HCT116 (cell line): ENCODE measurements at places on chromosomes 6 and 20.

GRCh38 chr6:13743736-13744127 lies 32.1 kb upstream of the RANBP9 start:
- no peak overlapping the region for H3K27ac ChIP-seq
- no peaks in the 10 kb centered on the region for H3K36me3 ChIP-seq
- no peak for DNase-seq
- H3K27me3 ChIP-seq, result no peaks in the 10 kb centered on the region
- H3K4me1 ChIP-seq, result no peaks in the 10 kb centered on the region

GRCh38 chr6:658244-658643 lies 1.3 kb upstream of the HUS1B start:
- no peaks in the 10 kb centered on the region for H3K27me3 ChIP-seq
- H3K4me3 ChIP-seq, result no peak overlapping the region
- DNase-seq, result no peak

GRCh38 chr20:32130352-32130751 lies 20.8 kb downstream of the TM9SF4 start:
- DNase-seq, result no peak
- no peaks in the 10 kb centered on the region for H3K27me3 ChIP-seq
- peaks cover 2% of the 10 kb centered on the region for H3K36me3 ChIP-seq
- no peak overlapping the region for H3K4me3 ChIP-seq

- no peaks in the 10 kb centered on the region for H3K4me1 ChIP-seq
- H3K4me3 ChIP-seq, result no peak overlapping the region
- no peaks in the 10 kb centered on the region for H3K27me3 ChIP-seq
Observed at GRCh38 chr6:63268574-63268973, 51.2 kb downstream of the LGSN start.

DNA sequence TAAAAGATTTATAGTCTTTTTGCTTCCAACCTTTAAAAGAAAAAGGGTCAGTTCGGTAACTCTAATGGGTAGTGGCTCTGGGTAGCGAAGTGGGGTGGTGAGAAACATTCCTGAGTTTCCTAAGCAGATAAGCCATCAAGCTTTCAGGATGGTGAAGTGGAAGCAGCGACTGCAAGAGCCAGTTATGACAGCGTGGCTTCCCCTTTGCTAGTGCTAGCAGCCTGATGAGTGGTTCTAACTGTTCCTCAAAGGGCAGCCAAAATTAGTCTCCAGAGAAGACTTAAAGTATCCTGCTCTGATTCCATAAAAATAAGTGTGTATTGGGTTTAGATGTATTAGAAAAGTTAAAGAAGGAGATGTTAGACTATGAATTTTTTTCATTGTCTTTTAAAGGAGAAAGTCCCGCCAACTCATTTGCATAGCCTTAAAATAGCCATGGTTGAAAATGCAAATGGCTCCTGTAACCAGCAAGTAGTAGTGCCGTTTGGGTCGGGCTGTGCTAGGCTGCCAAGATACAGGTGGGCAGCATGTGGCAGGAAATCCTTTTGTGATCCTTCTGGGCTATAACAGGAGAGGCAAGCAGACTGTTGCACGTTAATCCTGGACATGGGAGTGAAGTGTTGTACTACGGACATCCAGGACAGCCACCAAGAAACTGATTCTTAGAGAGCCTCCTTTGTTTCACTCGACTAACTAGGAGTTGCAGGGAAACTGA lies 18.0 kb downstream of the ELOVL2 start:
- no peaks in the 10 kb centered on the region for H3K36me3 ChIP-seq
- H3K27me3 ChIP-seq, result no peaks in the 10 kb centered on the region
- H3K27ac ChIP-seq, result no peak overlapping the region
- no peak for DNase-seq

GRCh38 chr6:144922120-144922722 lies 637.1 kb downstream of the UTRN start:
- H3K27me3 ChIP-seq, result no peaks in the 10 kb centered on the region
- peak overlapping the region; percentile 95 for H3K27ac ChIP-seq
- H3K4me3 ChIP-seq, result peak overlapping the region; percentile 21

DNA sequence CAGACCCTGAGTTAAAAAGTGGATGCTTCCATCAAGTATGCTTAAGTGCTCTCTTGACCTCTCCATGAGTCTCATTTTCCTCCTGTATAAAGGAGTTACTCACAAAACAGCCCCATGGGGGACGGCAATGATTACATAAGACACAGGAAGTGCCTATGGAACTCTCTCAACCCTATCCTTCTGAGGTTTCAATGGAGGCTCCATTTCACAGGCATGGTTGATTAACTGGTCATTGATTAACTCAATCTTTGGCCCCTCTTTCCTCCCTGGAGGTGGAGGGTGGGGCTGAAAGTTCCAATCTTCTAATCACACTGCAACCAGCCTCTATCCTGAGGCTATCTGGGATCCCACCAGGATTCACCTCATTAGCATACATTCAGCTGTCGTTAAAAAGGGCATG lies 29.3 kb downstream of the CST8 start:
- no peak overlapping the region for H3K4me3 ChIP-seq
- H3K27ac ChIP-seq, result no peak overlapping the region
- no peaks in the 10 kb centered on the region for H3K4me1 ChIP-seq

DNA sequence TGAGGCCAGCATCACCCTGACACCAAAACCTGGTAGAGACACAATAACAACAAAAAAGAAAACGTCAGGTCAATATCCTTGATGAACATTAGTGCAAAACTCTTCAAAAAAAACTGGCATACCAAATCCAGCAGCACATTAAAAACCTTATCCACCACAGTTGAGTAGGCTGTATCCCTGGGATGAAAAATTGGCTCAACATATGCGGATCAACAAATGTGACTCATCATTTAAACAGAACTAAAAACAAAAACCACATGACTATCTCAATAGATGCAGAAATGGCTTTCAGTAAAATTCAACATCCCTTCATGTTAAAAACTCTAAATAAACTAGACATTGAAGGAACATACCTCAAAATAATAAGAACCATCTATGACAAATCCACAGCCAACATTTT lies 59.6 kb upstream of the PHIP start:
- H3K4me1 ChIP-seq, result no peaks in the 10 kb centered on the region
- H3K36me3 ChIP-seq, result no peaks in the 10 kb centered on the region
- DNase-seq, result no peak
- no peak overlapping the region for H3K27ac ChIP-seq

- no peaks in the 10 kb centered on the region for H3K36me3 ChIP-seq
- no peak overlapping the region for H3K4me3 ChIP-seq
- no peaks in the 10 kb centered on the region for H3K4me1 ChIP-seq
- H3K27me3 ChIP-seq, result no peaks in the 10 kb centered on the region
- no peak overlapping the region for H3K27ac ChIP-seq
- DNase-seq, result no peak
Observed at GRCh38 chr6:119830494-119831295, 481.1 kb upstream of the MAN1A1 start.

DNA sequence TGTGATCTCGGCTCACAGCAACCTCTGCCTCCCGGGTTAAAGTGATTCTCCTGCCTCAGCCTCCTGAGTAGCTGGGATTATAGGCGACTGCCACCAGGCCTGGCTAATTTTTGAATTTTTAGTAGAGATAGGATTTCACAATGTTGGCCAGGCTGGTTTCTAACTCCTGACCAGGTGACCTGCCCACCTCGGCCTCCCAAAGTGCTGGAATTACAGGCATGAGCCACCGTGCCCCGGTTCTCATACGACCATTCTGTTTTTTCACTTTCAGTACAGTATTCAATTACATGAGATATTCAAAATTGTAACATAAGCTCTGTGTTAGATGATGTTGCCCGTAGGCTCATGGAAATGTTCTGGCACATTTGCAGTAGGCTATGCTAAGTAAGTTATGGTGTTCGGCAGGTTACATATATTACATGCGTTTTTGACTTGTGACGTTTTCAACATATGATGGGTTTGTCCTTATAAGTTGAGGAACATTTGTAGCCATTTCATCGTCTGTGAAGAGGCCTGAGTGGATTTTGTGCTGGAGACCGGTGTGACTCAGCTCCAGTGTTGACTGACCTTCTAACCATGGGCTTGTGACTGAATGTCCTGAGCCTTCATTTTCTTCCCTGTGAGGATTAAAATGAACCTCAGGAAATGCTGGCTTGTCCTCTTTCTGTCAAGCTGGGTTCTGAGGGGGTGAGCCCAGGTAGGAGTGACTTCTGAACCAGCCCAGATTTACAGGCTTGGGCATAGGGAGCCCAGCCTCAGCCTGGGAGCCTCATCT lies 12.2 kb downstream of the PPARD start:
- H3K4me3 ChIP-seq, result no peak overlapping the region
- H3K27ac ChIP-seq, result no peak overlapping the region
- H3K27me3 ChIP-seq, result no peaks in the 10 kb centered on the region
- peaks cover 8% of the 10 kb centered on the region for H3K4me1 ChIP-seq

DNA sequence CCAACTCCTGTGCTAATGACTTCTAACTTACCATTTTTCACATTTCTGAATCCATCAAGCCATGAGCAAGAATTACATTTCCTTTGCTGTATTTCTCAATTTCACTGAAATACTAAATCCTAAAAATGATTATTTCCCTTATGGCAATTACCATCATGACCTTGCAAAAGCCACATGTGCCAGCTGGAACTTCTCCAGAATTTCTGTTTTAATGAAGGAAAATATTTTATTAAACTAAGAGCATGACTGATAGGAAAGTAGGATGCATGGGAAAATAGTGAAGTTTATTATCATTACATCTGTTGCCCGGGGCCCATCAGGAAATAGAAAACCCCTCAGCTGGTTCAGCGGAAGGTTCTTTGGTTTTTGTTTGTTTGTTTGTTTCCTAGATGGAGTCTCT lies 14.4 kb upstream of the TMEM242 start:
- H3K4me1 ChIP-seq, result 0 out of 2 replicates have a peak, but pooled peaks cover 5% of the 10 kb centered on the region
- H3K36me3 ChIP-seq, result no peaks in the 10 kb centered on the region
- DNase-seq, result no peak
- H3K4me3 ChIP-seq, result no peak overlapping the region
- no peaks in the 10 kb centered on the region for H3K27me3 ChIP-seq
- H3K27ac ChIP-seq, result no peak overlapping the region

GRCh38 chr6:105433723-105434122 lies 30.8 kb upstream of the PREP start:
- no peak overlapping the region for H3K27ac ChIP-seq
- H3K27me3 ChIP-seq, result no peaks in the 10 kb centered on the region
- H3K4me3 ChIP-seq, result no peak overlapping the region
- H3K36me3 ChIP-seq, result no peaks in the 10 kb centered on the region

GRCh38 chr20:54044156-54044555 lies 26.2 kb downstream of the BCAS1 start:
- H3K27me3 ChIP-seq, result no peaks in the 10 kb centered on the region
- no peaks in the 10 kb centered on the region for H3K4me1 ChIP-seq
- no peaks in the 10 kb centered on the region for H3K36me3 ChIP-seq
- no peak overlapping the region for H3K4me3 ChIP-seq
- H3K27ac ChIP-seq, result no peak overlapping the region

GRCh38 chr20:64103871-64104666 lies 3.3 kb downstream of the NPBWR2 start:
- H3K4me1 ChIP-seq, result peaks cover 4% of the 10 kb centered on the region; the same call in 1 of the 2 replicates
- H3K4me3 ChIP-seq, result no peak overlapping the region
- H3K27me3 ChIP-seq, result no peaks in the 10 kb centered on the region
- DNase-seq, result no peak
- H3K27ac ChIP-seq, result no peak overlapping the region
- H3K36me3 ChIP-seq, result no peaks in the 10 kb centered on the region

DNA sequence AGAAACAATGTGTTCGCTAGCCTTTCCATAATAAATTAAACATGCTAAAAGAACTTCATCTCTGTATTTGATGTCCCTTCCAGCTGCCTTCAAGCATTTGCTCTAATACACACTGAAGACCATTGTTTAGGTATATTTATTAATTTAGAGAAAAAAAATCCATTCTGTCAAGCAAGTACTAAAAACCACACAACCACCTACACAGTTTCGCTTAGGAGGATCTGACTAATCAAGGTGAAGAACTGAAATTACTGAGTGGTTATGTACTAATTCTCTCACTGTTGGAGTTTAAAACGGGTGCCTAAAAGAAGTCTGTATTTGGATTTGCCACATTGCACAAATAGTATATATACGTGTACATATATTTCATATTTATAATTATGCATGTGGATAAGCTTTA lies 58.9 kb downstream of the GMDS start:
- DNase-seq, result no peak
- no peaks in the 10 kb centered on the region for H3K36me3 ChIP-seq
- H3K27me3 ChIP-seq, result no peaks in the 10 kb centered on the region
- no peak overlapping the region for H3K27ac ChIP-seq
- H3K4me1 ChIP-seq, result no peaks in the 10 kb centered on the region
- no peak overlapping the region for H3K4me3 ChIP-seq

- no peak overlapping the region for H3K4me3 ChIP-seq
- peaks cover 10% of the 10 kb centered on the region for H3K4me1 ChIP-seq
- H3K27ac ChIP-seq, result no peak overlapping the region
- DNase-seq, result no peak
- H3K36me3 ChIP-seq, result no peaks in the 10 kb centered on the region
- no peaks in the 10 kb centered on the region for H3K27me3 ChIP-seq
Observed at GRCh38 chr6:96943555-96944215, 19.2 kb downstream of the KLHL32 start.

GRCh38 chr20:46347841-46348803 lies 39.8 kb upstream of the CDH22 start:
- no peak for DNase-seq
- H3K27ac ChIP-seq, result no peak overlapping the region
- H3K4me1 ChIP-seq, result 0 out of 2 replicates have a peak, but pooled peaks cover 3% of the 10 kb centered on the region
- no peak overlapping the region for H3K4me3 ChIP-seq
- no peaks in the 10 kb centered on the region for H3K27me3 ChIP-seq
- H3K36me3 ChIP-seq, result no peaks in the 10 kb centered on the region; the same call in 1 of the 2 replicates

- no peaks in the 10 kb centered on the region for H3K4me1 ChIP-seq
- DNase-seq, result no peak
- H3K36me3 ChIP-seq, result no peaks in the 10 kb centered on the region
Observed at GRCh38 chr6:37537548-37537947, 37.9 kb upstream of the CCDC167 start.

GRCh38 chr20:54355631-54356280 lies 119.6 kb upstream of the DOK5 start:
- no peak for DNase-seq
- H3K27ac ChIP-seq, result no peak overlapping the region
- no peaks in the 10 kb centered on the region for H3K36me3 ChIP-seq
- no peak overlapping the region for H3K4me3 ChIP-seq

- DNase-seq, result no peak
- H3K27ac ChIP-seq, result no peak overlapping the region
- H3K4me3 ChIP-seq, result no peak overlapping the region; the same call in none of the 2 replicates
- no peaks in the 10 kb centered on the region for H3K36me3 ChIP-seq
- H3K27me3 ChIP-seq, result no peaks in the 10 kb centered on the region
Observed at GRCh38 chr6:43768983-43769525, 957 bp upstream of the VEGFA start.

DNA sequence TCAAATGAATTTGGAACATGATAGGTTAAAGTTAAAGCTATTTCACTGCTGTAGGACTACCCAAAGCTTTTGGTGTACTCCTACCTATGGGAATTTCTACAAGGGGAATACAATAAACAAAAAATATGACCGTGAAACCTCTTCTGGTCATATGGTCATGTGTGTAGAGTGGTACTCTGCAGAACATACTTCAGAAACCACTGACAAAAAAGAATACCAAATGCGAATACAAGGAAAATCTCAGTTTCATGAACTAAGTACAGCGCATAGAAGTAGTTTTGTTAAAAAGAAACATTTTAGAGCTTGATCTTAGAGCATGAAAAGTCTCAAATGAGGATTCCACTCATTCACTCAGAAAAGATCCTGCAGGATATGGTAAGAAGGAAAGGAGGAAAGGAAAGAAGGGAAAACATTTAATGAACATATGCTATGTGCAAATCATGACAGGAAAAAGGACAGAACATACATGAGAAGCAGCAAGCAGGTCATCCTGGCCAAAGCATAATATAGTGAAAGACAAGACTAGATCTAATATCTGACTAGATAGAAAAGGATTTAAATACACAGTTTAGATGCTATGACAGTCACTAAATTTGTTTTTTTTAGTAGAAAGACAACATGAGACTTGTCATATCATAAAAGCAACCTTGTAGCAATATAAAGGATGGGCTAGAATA lies 36.5 kb downstream of the SNX14 start:
- no peaks in the 10 kb centered on the region for H3K27me3 ChIP-seq
- H3K27ac ChIP-seq, result no peak overlapping the region
- no peaks in the 10 kb centered on the region for H3K4me1 ChIP-seq
- no peaks in the 10 kb centered on the region for H3K36me3 ChIP-seq
- no peak for DNase-seq
